ENCODE measurements at places on chromosomes 13 and 19.

GRCh38 chr13:79936368-79937136 lies 404.4 kb downstream of the SPRY2 start:
- no peak overlapping the region for H3K4me3 ChIP-seq
- no peaks in the 10 kb centered on the region for H3K36me3 ChIP-seq
- DNase-seq: peak; percentile 74
- H3K4me1 ChIP-seq: peaks cover 24% of the 10 kb centered on the region

GRCh38 chr13:97019236-97019635 lies 25.0 kb upstream of the OXGR1 start:
- no peaks in the 10 kb centered on the region for H3K4me1 ChIP-seq
- no peaks in the 10 kb centered on the region for H3K27me3 ChIP-seq
- no peaks in the 10 kb centered on the region for H3K36me3 ChIP-seq
- no peak for DNase-seq
- H3K27ac ChIP-seq: no peak overlapping the region

GRCh38 chr13:41995946-41996345 lies 35.0 kb upstream of the VWA8 start:
- no peak for DNase-seq
- no peaks in the 10 kb centered on the region for H3K36me3 ChIP-seq
- H3K27ac ChIP-seq: no peak overlapping the region
- no peak overlapping the region for H3K4me3 ChIP-seq
- no peaks in the 10 kb centered on the region for H3K4me1 ChIP-seq
- no peaks in the 10 kb centered on the region for H3K27me3 ChIP-seq

GRCh38 chr13:38042771-38043170 lies 173.2 kb upstream of the TRPC4 start:
- H3K4me1 ChIP-seq: no peaks in the 10 kb centered on the region
- H3K36me3 ChIP-seq: no peaks in the 10 kb centered on the region
- no peak overlapping the region for H3K27ac ChIP-seq
- H3K27me3 ChIP-seq: no peaks in the 10 kb centered on the region

GRCh38 chr13:112737294-112737693 lies 47.5 kb downstream of the ATP11A start:
- H3K4me1 ChIP-seq: peaks cover 20% of the 10 kb centered on the region
- H3K27me3 ChIP-seq: no peaks in the 10 kb centered on the region

- no peak overlapping the region for H3K4me3 ChIP-seq
- H3K27ac ChIP-seq: no peak overlapping the region
- H3K36me3 ChIP-seq: no peaks in the 10 kb centered on the region
- no peak for DNase-seq
- H3K27me3 ChIP-seq: no peaks in the 10 kb centered on the region
These were observed 591.4 kb downstream of the FGF9 start for GRCh38 chr13:22262001-22262885.

GRCh38 chr19:46648961-46649960 lies 11.7 kb downstream of the DACT3 start:
- H3K27me3 ChIP-seq: no peaks in the 10 kb centered on the region
- no peak overlapping the region for H3K4me3 ChIP-seq
- DNase-seq: no peak
- no peak overlapping the region for H3K27ac ChIP-seq

GRCh38 chr19:1355568-1356507 lies 27.9 kb upstream of the NDUFS7 start:
- DNase-seq: peak; percentile 82
- peak overlapping the region; percentile 98 for H3K4me3 ChIP-seq
- peak overlapping the region; percentile 79 for H3K27ac ChIP-seq
- no peaks in the 10 kb centered on the region for H3K27me3 ChIP-seq

DNA sequence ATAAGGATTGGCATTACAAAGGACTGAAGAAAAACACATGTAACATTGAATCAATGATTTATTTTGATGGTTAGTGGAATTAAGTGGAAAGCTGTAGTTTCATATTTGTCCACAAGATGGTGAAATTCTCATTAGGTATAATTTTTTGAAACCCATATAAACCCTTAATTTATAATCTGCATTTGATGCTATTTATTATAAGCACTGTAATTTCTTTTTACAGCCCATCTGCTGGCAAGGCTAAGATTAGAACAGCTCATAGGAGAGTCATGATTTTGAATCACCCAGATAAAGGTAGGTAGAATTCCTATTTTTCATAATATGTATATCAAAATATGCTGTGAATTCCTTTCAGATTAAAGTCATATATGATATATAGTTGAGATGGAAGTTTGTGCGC lies 62.2 kb downstream of the DNAJC15 start:
- DNase-seq: no peak
- no peaks in the 10 kb centered on the region for H3K27me3 ChIP-seq
- no peak overlapping the region for H3K4me3 ChIP-seq
- H3K4me1 ChIP-seq: no peaks in the 10 kb centered on the region
- no peak overlapping the region for H3K27ac ChIP-seq
- H3K36me3 ChIP-seq: no peaks in the 10 kb centered on the region

DNA sequence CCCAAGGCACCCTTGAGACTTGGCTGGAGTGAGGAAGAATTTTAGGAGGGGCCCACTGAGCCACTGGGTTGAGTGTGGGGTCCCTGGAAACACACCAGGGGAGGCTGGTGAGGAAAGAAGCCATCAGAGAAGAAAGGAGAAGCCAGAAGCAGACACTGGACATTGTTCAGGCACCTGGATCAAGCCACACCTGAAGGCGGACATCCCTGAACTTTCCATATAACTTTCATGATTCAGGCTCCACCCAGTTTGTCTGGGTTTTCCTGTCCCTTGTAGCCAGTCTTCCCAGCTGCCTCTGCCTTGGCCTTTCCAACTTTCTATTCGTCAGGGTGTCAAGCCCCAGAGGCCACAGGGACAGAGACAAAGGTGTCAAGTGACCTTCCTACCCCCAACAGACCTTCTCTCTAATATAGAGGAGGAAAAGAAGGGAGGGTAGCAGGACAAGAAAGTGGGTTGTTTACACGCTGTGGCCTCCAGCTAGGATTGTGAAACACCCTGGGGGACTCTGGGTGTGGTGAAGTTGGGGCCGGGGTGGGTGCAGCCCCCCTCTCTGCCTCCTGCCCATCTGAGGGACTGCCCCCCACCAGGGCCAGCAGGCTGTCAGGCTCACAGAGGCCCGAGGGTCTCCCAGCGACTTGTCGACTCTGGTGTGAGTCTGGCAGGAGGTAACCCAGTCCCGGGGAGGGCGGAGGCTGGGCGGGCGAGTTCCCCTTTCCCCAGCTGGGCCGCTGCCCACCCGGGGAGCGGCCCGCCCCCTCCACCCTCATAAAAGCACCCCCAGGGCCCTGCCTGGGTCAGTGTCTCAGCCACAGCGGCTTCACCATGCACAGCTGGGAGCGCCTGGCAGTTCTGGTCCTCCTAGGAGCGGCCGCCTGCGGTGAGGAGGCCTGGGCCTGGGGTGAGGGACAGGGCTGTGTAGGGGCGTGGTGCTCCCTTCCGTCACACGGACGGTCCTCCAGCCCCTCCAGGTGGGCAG lies at the start of gene CFD:
Gene CFD (plus strand): TSS at position 797 of the 976 bp plus-strand sequence. CDS start 26 bp downstream, at position 823.
- H3K4me1 ChIP-seq: peaks cover 4% of the 10 kb centered on the region
- no peaks in the 10 kb centered on the region for H3K27me3 ChIP-seq
- DNase-seq: peak; percentile 68
- no peak within 1 kb of the TSS for H3K4me3 ChIP-seq
- no peaks in the 10 kb centered on the region for H3K36me3 ChIP-seq

DNA sequence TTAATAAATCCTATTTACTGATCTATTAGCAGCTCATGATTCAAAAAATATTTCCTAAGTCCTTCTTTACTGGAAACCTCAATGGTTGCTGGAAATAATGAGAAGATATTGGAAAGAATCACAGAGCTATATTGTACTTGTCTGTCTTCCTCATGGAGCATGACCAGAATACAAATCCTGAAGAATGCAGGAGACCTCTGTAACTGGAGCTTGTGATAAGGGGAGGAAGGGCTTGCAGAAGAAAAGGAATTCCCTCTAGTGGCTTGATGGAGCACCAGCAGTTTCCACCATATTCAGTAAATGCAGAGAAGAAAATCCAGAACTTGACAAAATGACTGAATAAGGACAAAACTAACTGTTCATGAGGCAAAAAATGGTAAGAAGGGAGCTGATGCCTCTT lies 1333.1 kb downstream of the EFNB2 start:
- no peak overlapping the region for H3K4me3 ChIP-seq
- peak; percentile 33 for DNase-seq
- peaks cover 4% of the 10 kb centered on the region for H3K4me1 ChIP-seq
- no peaks in the 10 kb centered on the region for H3K36me3 ChIP-seq
- no peak overlapping the region for H3K27ac ChIP-seq

- no peaks in the 10 kb centered on the region for H3K27me3 ChIP-seq
- H3K4me1 ChIP-seq: peaks cover 7% of the 10 kb centered on the region
- no peak overlapping the region for H3K4me3 ChIP-seq
- no peak overlapping the region for H3K27ac ChIP-seq
These were observed 372.7 kb downstream of the ZNF536 start for GRCh38 chr19:30744741-30745475.

DNA sequence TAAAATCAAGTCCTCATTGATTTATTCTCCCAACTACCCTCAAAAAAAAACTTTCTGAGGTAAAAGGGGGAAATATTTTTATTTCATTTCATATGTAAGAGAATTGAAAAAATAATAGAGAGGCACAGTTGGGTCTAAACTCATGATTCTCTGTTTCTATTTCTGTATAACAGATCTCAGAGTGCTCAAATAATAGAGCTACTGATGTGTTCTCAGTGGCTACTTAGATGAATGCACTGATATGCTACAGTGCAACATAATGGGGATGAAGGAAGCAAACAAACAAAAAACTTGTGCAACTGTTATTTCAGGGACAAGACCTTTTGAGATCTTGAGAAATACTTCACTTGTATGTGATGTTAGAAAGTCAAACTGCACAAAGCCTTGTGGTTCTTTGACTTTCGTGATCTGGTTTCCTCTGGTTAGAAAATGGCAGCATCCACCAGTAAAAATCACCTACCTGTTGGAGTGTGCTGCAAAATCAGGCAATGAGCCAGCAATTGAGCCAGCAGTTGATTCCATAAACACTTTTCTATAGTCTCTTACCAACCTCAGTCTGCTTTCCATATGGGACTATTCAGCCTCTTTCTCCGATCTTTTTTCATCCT lies 9.7 kb upstream of the DACH1 start:
- DNase-seq: no peak
- H3K27ac ChIP-seq: no peak overlapping the region

GRCh38 chr13:91456837-91457236 lies 58.4 kb downstream of the GPC5 start:
- no peaks in the 10 kb centered on the region for H3K4me1 ChIP-seq
- no peak overlapping the region for H3K4me3 ChIP-seq
- no peak for DNase-seq

GRCh38 chr13:40536443-40537113 lies 129.9 kb downstream of the FOXO1 start:
- H3K36me3 ChIP-seq: no peaks in the 10 kb centered on the region
- DNase-seq: no peak
- no peak overlapping the region for H3K4me3 ChIP-seq
- H3K4me1 ChIP-seq: peaks cover 15% of the 10 kb centered on the region

GRCh38 chr19:46296722-46297461 lies at the start of gene HIF3A:
Gene HIF3A (plus strand): TSS chr19:46297042. CDS start chr19:46297077, 35 bp downstream.
- peaks cover 30% of the 10 kb centered on the region for H3K4me1 ChIP-seq
- H3K36me3 ChIP-seq: no peaks in the 10 kb centered on the region
- H3K27me3 ChIP-seq: no peaks in the 10 kb centered on the region

DNA sequence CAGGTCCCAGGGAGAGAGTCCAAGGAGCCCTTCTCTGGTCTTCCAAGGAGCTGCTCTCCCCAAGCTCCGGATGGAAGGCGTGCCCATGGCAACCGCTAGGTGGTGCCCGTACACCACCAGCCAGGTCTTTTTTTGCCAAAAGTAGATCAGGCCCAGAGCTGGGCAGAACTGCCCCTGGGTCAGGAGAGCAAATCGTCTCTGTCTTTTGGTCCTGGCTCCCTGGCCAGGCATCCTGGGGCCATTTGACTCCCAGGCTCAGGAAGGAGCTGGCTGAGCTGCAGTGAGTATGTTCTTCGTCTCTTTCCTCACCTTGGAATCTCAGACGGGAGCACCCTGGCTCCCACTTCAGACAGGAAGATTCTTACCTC lies 24.6 kb upstream of the BCL3 start:
- DNase-seq: peak; percentile 84
- H3K4me3 ChIP-seq: no peak overlapping the region
- no peak overlapping the region for H3K27ac ChIP-seq

- DNase-seq: no peak
- H3K4me3 ChIP-seq: no peak overlapping the region
- no peaks in the 10 kb centered on the region for H3K4me1 ChIP-seq
- no peaks in the 10 kb centered on the region for H3K36me3 ChIP-seq
- peaks cover 50% of the 10 kb centered on the region for H3K27me3 ChIP-seq
These were observed 20.5 kb downstream of the CEACAM4 start for GRCh38 chr19:41606215-41606837.

GRCh38 chr19:15197942-15198341 lies 2.9 kb downstream of the NOTCH3 start:
- peak overlapping the region; percentile 66 for H3K27ac ChIP-seq
- DNase-seq: no peak
- H3K4me1 ChIP-seq: peaks cover 18% of the 10 kb centered on the region
- H3K36me3 ChIP-seq: no peaks in the 10 kb centered on the region
- no peak overlapping the region for H3K4me3 ChIP-seq

DNA sequence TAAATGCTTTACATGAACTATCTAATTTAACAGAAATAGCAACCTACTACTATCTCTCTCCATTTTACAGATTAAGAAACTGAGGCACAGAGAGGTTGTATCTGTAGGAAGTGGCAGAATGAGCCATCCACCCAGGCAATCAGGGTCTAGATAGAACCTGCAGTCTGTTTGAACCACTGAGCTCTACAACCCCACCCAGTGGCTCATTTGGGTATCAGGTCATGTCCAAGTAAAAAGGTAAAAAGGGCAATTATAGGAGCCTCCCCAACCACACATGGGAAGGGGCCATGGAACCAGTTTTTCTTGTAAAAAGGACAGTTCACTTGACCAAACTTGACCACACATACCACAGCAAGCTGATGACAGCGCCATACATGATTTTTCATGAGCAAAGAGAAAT lies 92.9 kb upstream of the SGCG start:
- peak; percentile 60 for DNase-seq
- no peak overlapping the region for H3K4me3 ChIP-seq
- H3K4me1 ChIP-seq: 0 out of 2 replicates have a peak, but pooled peaks cover 2% of the 10 kb centered on the region
- H3K27ac ChIP-seq: no peak overlapping the region

GRCh38 chr13:100089465-100090032 lies 656 bp downstream of the PCCA start:
- peak overlapping the region; percentile 98 for H3K4me3 ChIP-seq
- H3K36me3 ChIP-seq: no peaks in the 10 kb centered on the region
- no peaks in the 10 kb centered on the region for H3K27me3 ChIP-seq
- no peak for DNase-seq

DNA sequence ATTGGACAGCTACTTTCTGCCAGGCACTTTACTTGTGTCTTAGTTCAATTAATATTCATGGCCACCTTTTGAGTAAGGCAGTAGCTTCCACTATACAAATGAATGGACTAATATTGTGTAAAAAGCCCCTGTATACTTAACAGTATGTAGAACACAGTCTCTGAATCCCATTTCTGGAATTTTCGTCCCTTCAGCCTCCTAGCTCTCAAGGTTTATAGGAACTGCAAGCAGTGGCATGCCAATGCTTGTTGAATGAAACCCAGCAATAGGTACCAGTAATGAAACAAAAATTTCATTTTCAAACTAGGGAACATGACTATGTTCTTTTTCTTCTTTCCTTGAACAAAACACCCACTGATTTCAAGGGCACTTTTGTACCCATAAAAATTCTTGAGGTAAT lies 361.6 kb downstream of the TDRD3 start:
- no peak overlapping the region for H3K27ac ChIP-seq
- DNase-seq: no peak
- no peak overlapping the region for H3K4me3 ChIP-seq
- H3K27me3 ChIP-seq: no peaks in the 10 kb centered on the region
- H3K4me1 ChIP-seq: peaks cover 6% of the 10 kb centered on the region

- 0 out of 2 replicates have a peak, but pooled peaks cover 5% of the 10 kb centered on the region for H3K4me1 ChIP-seq
- no peaks in the 10 kb centered on the region for H3K27me3 ChIP-seq
- DNase-seq: peak; percentile 91
- H3K27ac ChIP-seq: no peak within 1 kb of the TSS
- peak within 1 kb of the TSS; percentile 60 for H3K4me3 ChIP-seq
- H3K36me3 ChIP-seq: 0 out of 2 replicates have a peak, but pooled peaks cover 2% of the 10 kb centered on the region
These were observed at the start of gene FKBP8 for GRCh38 chr19:18542941-18543813. Gene FKBP8 (minus strand): TSS chr19:18543573. CDS start chr19:18541970, 1,603 bp downstream.
